Activated CD8-positive, alpha-beta T cell treated with anti-CD3 and anti-CD28 coated beads, Interleukin-2, amount 10 ng/mL, durations not matched to agents 7 days and 5 days (primary cell): ENCODE measurements at places on chromosomes 5 and 9. TPM values are rescaled to one million over a fixed set of nuclear protein-coding genes. Genes with fewer than 3 reads are reported as not detected.

PTGES gene
- total RNA-seq: not detected

C5orf58 gene
- total RNA-seq: not detected

DNA sequence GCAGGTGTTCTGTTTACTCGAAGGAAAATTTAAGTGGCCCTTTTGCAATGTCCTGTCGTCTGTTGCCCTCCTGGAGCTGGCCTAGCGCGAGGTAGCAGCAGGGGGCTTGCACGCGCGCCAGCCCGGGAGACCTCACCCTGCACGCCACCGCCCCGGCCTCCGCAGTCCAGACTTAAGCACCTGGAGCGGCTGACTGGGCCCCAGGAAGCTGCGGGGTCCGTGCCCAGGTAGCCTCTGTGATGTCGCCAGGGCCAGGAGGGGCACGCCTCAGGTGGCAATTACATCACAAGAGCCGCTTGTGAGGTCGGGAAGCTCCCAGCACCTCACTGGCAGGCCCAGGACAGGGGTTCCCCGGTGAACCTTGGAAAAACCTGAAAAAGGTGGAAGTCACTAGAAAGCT is at the start of gene SAXO1:
SAXO1 (minus strand) TSS at position 195 of the 400 bp plus-strand sequence. CDS start 301 bp downstream, outside the sequence.
- DNase-seq: no peak
- H3K4me1 ChIP-seq: no peaks in the 10 kb centered on the region
- H3K36me3 ChIP-seq: no peaks in the 10 kb centered on the region
- H3K27me3 ChIP-seq: no peaks in the 10 kb centered on the region
- no peak within 1 kb of the TSS for H3K27ac ChIP-seq

- no peak overlapping the region for H3K4me3 ChIP-seq
- no peak for DNase-seq
- no peaks in the 10 kb centered on the region for H3K4me1 ChIP-seq
Observed at GRCh38 chr5:149379818-149380374, 804 bp upstream of the IL17B start.

DNA sequence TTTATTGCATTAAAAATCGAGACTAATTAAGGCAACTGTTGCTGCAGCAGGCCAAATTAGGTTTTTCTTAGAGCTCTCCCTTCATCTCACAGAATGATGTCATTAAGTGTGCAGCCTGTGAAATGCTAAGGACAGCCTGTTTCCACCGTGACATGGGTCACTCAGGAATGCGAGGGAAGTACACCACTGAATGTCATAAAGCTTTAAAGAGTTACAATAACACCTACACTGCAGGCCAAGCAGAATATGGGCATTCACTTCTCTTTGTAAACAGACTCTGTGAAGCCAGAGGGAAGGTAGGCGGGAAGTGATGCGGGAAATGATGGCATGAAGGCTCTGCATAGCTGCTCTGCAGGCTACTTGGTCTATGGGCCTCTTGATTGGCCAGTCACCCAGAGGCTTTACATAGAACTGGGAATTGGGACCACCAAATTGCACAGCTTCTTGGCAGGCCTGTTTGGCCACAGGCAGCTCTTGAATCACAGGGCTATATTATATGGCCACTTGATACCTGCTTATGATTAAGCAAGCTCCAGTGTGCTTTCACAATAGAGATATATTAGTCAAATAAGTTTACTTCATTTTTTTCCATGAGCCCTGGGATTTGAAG is 28.4 kb upstream of the AOPEP start:
- H3K4me1 ChIP-seq: no peaks in the 10 kb centered on the region
- no peak for DNase-seq
- H3K27me3 ChIP-seq: peaks cover 2% of the 10 kb centered on the region
- no peak overlapping the region for H3K27ac ChIP-seq

DNA sequence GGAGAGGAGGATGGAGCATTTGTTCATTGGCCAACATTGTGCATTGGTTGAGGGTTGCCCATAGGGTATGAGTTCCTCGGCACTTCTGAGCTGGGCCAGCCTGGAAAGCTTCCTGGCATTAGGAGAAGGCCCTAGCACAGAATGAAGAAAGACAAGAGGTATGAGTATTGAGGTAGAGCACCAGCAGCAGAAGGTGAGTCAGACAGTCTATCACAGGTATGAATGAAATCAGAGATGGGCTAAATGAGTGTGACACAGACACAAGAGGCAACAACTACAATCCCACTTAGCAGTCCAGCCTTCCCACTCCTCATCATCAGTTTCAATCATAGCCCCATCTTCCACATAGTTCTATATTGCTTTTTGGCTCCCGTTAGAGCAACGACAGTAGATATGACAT is 25.4 kb upstream of the TGFBR1 start:
- no peaks in the 10 kb centered on the region for H3K27me3 ChIP-seq
- H3K4me1 ChIP-seq: peaks cover 35% of the 10 kb centered on the region
- no peak for DNase-seq

DNA sequence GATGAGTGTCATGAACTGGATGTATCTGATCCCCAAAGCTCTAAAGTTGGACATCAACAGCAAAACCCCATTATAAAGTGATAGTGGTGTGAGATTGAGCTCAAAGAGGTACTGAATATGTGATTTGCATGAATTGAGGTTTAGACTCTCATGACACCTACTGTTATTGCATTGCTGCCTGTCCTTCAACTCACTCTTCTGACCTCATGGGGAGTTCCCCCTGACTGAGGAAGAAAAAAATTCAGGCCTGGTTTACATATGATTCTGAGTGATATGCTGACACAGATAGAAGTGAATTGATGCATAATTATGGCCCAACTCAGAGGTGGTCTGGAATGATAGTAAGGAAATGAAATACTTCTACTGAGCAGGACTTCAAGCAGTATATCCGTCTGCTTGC is 76.2 kb upstream of the CHD1 start:
- H3K4me1 ChIP-seq: peaks cover 2% of the 10 kb centered on the region
- H3K27me3 ChIP-seq: no peaks in the 10 kb centered on the region
- no peak overlapping the region for H3K4me3 ChIP-seq
- H3K27ac ChIP-seq: no peak overlapping the region
- DNase-seq: no peak

HAPLN1 gene
- not detected for total RNA-seq
